ENCODE measurements at places on chromosomes 4 and X. TPM values are rescaled to one million over a fixed set of nuclear protein-coding genes. Genes with fewer than 3 reads are reported as not detected.

The PHOX2B gene
- total RNA-seq, result not detected

The RPS6KA6 gene
- total RNA-seq, result 0.86 TPM

The PGAM4 gene
- total RNA-seq, result not detected

- H3K27me3 ChIP-seq, result no peaks in the 10 kb centered on the region
- H3K4me1 ChIP-seq, result no peaks in the 10 kb centered on the region
- no peak for DNase-seq
- H3K27ac ChIP-seq, result no peak overlapping the region
- H3K36me3 ChIP-seq, result no peaks in the 10 kb centered on the region
- no peak overlapping the region for H3K4me3 ChIP-seq
Observed at GRCh38 chrX:120350450-120351138, 11.3 kb upstream of the ATP1B4 start.

The FATE1 gene
- not detected for total RNA-seq

DNA sequence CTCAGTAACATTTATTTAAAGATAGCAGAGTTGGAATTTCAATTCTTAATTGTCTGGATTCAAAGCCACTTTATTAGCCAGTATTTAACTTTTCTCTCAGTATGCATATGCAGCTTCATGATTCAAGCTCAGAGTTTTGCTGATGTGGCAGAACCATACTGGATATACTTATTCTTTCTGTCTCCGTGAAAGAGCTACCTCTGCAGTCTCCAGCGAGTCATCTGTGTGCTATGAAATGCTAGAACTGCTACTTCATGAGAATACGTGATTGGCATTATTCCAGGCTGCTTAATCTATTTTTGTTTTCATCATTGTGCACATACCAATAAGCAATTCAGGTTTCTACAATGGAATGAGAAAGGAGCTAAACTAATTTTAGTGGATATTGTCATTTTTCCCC, 743.7 kb downstream of the C4orf33 start:
- H3K27me3 ChIP-seq, result no peaks in the 10 kb centered on the region
- DNase-seq, result no peak
- H3K27ac ChIP-seq, result no peak overlapping the region
- no peaks in the 10 kb centered on the region for H3K4me1 ChIP-seq

Data from pancreas (tissue), 10 donors.